Spleen (tissue), 13 donors: ENCODE measurements at places on chromosomes 4 and X. TPM values are rescaled to one million over a fixed set of nuclear protein-coding genes. Genes with fewer than 3 reads are reported as not detected.
A peak's percentile ranks its signal among the peaks of the same experiment; 100 is the strongest.

- DNase-seq = peak; percentile 77
These were observed 28.8 kb downstream of the RBM47 start for GRCh38 chr4:40600850-40601249.

HSD17B13 gene
- 0.40 TPM for total RNA-seq

- DNase-seq = no peak
These were observed 12.8 kb upstream of the IQSEC2 start for GRCh38 chrX:53294024-53294648.

TACR3 gene
- total RNA-seq = not detected

SOX3 gene
- total RNA-seq = not detected

BMP3 gene
- total RNA-seq = not detected

PLP1 gene
- not detected for total RNA-seq

DNA sequence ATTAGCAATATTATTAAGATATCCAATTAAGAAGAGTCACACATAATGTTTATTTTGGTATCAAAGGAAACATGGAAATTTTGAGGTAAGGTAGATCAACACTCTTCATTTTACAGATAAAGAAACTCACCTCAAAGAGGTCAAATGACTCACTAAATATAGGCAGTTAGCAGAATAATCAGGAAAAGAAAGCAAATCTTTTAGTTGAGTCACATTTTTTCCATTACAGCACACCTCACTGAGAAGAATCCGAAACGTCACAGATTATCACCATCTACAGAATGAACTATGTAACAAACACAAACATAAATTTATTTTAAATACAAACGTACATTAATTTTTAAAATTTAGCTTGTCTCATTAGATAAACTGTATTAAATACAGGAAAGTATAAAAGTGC is 70.1 kb downstream of the TMEM47 start:
- DNase-seq = no peak

GRCh38 chr4:5566526-5566925 is 141.8 kb downstream of the EVC2 start:
- DNase-seq = no peak

GRCh38 chr4:14318671-14319070 is 683.6 kb upstream of the CPEB2 start:
- no peak for DNase-seq

GRCh38 chr4:25172961-25173915 is 13.0 kb upstream of the SEPSECS start:
- no peak for DNase-seq

DNA sequence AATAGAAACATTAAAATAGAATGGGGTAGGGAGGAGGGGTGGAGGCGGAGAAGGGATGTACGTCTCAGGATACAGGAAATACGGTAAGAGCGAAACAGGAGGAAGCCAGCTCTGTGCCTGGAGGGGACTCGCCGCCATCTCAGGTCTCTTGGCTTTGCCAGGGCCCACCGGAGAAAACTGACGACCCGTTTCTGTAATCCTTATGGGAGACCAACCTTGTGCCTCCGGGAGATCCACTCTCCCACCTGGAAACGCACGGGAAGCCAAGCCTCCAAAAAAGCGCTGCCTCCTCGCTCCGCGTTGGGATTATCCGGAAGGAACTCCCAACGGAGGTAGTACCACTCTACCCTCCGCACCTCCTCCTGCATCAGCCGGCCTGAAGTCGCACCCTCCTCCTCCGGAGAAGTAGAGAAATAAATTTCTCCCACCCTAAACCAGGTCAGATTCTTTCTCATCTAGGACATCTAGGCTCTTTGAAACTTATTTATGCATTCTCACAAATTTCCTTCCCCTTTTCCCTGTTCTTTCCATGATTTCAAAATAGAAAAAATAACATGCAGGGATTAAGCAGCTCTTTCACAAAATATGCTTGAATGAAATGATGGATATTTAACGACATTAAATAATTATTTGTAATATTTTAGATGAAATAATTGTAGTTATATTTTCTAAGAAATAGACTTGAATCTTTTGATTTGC is at the start of gene NBDY:
NBDY (plus strand) TSS at position 92 of the 699 bp plus-strand sequence; CDS start at position 203, 111 bp downstream.
- DNase-seq = no peak

- DNase-seq = no peak
These were observed 503 bp upstream of the PDE5A start for GRCh38 chr4:119629142-119629471.

GRCh38 chr4:1356181-1356998 is 9.4 kb downstream of the UVSSA start:
- peak; percentile 88 for DNase-seq

EVC gene
- total RNA-seq = 8.6 TPM

DNA sequence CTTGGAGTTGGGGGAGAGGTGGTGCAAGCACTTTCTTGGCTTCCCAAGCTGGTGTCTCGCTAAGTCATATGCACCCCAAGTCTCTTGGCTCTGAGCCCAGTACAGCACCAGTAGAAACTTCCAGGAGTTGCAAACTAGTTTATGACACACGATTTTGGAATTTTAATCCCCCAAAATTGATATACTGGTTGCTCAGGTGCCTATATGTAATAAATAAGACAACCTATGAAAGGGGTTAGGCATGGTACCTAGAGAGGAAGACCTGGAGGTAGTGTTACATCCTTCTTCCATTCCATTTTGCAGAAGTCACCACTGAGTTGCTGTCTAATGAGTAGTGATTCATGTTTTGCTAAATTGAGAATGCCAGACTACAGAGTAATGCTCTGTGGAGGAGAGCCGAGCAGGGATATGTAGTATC is 4.3 kb upstream of the SLC4A4 start:
- no peak for DNase-seq

TEC gene
- 6.9 TPM for total RNA-seq

DNA sequence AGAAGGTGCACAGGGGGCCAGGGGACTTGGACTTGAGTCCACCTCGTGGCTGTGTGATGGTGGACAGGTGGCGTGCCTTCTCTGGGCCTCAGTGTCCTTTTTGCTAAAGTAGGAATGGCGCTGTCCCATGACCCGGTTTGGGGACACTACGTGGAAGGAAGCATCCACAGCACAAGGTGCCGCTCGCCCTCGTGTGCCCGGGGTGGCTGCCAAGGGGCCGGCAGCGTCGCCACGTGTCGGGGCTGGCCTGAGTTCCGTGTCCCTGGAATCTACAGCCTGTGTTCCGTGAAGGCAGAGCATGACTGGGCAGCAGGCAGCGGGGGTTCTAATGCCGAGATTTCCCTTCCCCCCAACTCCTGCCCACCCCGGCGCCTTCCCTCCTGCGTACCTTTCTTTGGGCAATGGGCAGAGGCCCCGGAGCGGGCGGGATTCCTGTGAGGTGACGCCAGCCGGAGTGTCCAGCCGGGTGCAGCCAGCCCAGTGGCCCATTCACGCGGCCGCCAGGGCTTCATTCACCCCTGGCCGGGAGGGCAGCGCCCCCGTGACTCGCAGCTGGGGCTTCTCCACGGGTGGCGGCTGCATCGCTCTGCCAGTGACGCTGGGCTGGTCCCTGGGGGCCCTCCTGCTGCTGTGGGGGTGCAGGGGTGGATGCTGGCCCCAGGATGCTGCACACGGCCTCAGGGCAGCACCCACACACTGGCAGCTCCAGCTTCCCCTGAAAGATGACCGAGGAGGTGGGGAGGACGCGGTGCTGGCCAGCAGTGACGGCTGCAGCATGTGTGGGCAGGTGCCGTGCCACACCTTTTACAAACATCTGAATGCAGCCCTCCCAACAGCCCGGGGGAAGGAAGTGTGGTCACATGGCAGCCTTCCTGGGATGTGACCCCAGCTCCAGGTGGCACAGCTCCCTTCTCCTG is 21.2 kb downstream of the DOK7 start:
- peak; percentile 91 for DNase-seq
